ENCODE measurements at places on chromosomes 4 and X.
A peak's percentile ranks its signal among the peaks of the same experiment; 100 is the strongest.

GRCh38 chrX:7698248-7698647, 144.7 kb upstream of the VCX start:
- DNase-seq: no peak

GRCh38 chr4:153151535-153152455, 52.4 kb upstream of the TRIM2 start:
- peak; percentile 12 for DNase-seq

DNA sequence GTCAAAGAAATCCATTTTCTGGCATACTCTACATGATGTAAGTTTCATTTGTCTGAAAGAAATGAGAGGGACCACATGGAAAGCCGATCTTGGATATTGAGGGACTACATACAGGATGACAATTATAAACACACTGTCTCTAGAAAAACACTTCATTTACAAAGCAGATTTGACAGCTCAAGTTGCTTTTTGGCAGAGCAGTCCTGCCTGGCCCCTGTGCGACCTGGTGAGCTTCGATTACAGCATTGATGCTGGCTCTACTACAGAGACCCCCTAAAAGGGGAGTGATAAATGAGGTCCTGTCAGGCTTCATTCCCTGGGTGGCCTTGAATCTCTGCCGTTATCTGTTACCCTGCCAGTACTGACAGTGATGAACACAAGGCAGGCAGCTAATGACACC, 215.2 kb upstream of the NOCT start:
- DNase-seq: no peak

DNA sequence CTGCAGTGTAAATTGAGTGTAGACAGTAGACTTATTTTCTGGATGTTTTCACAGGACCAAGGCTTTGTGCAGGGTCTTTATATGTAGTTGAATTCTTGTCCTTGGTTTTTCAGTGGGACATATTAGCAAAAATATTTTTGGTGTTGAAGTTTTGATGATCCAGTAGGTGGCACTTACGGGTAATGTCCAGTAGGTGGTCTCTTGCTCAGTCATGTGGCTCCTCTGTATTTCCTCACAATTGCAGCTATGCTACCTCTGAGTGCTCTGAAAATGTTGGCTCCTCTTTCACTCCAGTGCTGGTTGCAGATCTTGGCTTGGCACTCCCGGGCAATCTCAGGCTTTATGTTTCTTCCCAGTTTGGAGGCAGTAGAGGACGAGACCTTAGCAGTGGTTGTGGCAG, 419.8 kb upstream of the AMOT start:
- DNase-seq: no peak

- DNase-seq: no peak
Measured at GRCh38 chr4:108170631-108171338, 2.1 kb upstream of the LEF1 start.

- DNase-seq: no peak
Measured at GRCh38 chrX:29143356-29143755, 556.1 kb downstream of the IL1RAPL1 start.

GRCh38 chr4:153432965-153433753, 33.0 kb upstream of the TMEM131L start:
- DNase-seq: peak; percentile 27

GRCh38 chr4:82667761-82668480, 106.1 kb upstream of the TMEM150C start:
- no peak for DNase-seq

GRCh38 chr4:180840142-180840541, 1403.1 kb upstream of the TENM3 start:
- no peak for DNase-seq

GRCh38 chrX:124087000-124087746, 125.7 kb downstream of the STAG2 start:
- no peak for DNase-seq

DNA sequence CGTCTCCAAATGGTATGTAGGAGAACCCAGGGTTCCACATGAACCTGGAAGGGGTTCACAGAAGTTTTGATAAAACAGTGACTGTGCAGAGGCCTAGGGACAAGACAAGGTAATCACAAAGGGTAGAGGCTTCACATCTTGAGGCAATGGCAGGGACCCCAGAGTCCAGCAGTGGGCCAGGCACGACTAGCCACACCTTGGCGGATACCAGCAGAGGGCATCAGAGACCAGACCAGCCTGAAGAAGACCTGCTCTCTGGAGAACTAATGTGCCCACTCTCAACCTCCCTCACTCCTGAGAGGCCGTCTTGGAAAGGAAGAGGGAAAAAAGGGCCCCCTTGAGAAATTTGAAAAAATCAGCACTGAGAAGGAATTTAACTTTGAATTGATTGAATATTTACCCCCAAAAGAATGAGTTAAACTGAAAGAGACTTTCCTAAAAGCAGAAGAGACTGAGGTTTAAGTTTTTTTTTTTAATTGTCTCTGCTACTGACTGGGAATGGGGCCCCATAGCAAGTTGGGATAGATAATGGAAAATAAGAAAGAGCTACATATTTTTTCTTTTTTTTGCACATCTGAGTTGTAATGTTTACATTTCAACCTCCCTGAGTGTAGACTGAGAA, 243.8 kb upstream of the JADE1 start:
- no peak for DNase-seq

DNA sequence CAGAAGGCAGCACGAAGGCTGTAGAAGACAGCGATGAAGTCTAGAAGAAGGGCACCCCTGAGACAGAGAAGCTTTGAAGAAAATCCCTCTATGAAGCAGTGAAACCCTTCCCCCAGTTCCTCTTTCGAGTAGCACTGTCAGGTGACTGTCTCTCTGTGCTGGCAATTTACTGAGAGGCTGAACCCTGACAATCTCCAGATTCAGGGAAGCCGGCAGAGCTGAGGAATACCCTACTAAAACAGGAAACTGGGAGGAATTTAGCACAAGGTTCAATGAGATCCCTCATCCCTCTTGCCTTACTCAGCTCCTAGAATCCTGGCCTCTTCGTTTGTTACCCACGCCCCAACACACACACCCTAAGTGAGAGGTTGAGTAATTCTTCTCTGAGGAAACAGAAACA, 239.7 kb upstream of the NOCT start:
- DNase-seq: no peak

DNA sequence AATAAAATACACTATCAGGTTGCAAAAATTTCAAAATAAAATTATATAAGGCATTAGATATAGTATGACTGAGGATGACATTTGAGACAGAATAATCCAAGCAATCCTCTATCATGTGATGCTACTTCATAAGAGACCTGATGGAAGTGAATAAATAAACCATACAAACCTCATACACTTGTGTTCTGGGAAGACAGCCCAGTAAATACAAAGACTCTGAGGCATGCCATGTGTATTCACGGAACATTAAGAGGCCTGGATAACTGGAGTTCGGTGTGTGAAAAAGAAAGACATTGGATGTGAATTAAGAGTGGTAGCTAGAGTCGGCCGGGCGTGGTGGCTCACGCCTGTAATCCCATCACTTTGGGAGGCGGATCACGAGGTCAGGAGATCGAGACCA, 364.2 kb downstream of the ADAM29 start:
- DNase-seq: no peak

DNA sequence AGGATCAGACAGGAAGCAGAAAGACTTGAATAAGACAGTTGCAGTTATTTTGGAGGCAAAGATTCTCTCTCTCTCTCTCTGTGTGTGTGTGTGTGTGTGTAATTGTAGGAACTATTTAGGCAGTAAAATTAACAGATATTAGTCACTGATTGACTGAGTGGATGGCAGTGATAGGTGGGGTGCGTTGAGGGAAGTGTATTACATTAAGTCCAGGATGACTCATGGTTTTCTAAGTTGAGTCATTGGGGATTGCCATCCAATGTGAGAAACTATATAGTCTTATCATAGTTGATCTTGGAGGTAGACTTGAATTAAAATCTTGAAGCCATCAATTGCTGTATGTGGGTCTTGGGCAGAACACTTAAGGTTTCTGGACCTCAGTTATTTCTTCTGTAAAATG, 75.4 kb downstream of the AR start:
- no peak for DNase-seq

GRCh38 chrX:5708251-5708650, 520.4 kb downstream of the NLGN4X start:
- DNase-seq: no peak

- no peak for DNase-seq
Measured at GRCh38 chr4:156336511-156336910, 382.8 kb upstream of the CTSO start.

- DNase-seq: no peak
Measured at GRCh38 chr4:5821665-5822358, 71.1 kb downstream of the CRMP1 start.

DNA sequence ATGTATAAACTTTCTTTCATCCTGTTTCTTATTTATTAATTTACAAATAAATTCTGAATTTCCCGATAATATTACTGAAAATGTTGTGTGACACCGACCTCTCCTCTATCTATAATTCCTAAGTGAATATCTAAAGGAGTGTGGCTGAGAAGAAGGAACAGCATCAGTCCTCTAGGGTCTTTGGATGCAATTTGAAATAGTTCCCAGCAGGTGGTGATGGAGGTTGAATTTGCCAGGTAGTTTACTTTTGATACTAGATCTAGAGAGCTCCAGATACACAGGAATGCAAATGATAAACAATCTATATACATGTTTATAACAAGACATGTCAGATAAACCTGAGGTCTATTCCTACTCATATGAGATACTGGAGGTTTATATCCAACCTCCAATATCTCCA, 305.4 kb downstream of the PCDH18 start:
- DNase-seq: no peak

Measured in stimulated activated CD4-positive, alpha-beta T cell treated with anti-CD3 and anti-CD28 coated beads, Interleukin-1b, Interleukin-23, amount 100 ng/mL, for 4 hours (primary cell).